ENCODE measurements at places on chromosomes 11 and 22.
A peak's percentile ranks its signal among the peaks of the same experiment; 100 is the strongest.

DNA sequence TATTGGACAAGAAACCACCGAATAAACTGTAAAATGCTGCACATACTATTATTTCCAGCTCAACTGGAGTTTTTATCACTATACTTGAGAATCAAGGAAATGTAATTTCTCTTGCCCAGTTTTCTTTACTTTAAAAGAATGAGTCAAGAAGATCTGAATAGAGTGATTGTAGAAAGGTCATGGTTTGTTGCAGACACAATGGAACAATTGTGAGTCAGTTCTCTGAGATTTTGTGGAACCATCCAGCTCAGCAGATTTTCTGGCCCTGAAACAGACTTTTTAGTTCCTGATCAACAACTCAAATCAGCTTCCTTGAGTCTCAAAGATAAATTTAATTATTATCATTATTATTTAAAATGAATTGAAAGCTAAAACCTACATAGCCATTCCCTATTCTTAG is 1.3 kb downstream of the TCN1 start:
- no peak for DNase-seq

- no peak for DNase-seq
Observed at GRCh38 chr11:109304159-109304558, 117.8 kb upstream of the C11orf87 start.

GRCh38 chr11:13962562-13963168 is at the start of gene SPON1:
SPON1 (plus strand) TSS chr11:13962723; CDS start chr11:13962905, 182 bp downstream.
- DNase-seq, result no peak

DNA sequence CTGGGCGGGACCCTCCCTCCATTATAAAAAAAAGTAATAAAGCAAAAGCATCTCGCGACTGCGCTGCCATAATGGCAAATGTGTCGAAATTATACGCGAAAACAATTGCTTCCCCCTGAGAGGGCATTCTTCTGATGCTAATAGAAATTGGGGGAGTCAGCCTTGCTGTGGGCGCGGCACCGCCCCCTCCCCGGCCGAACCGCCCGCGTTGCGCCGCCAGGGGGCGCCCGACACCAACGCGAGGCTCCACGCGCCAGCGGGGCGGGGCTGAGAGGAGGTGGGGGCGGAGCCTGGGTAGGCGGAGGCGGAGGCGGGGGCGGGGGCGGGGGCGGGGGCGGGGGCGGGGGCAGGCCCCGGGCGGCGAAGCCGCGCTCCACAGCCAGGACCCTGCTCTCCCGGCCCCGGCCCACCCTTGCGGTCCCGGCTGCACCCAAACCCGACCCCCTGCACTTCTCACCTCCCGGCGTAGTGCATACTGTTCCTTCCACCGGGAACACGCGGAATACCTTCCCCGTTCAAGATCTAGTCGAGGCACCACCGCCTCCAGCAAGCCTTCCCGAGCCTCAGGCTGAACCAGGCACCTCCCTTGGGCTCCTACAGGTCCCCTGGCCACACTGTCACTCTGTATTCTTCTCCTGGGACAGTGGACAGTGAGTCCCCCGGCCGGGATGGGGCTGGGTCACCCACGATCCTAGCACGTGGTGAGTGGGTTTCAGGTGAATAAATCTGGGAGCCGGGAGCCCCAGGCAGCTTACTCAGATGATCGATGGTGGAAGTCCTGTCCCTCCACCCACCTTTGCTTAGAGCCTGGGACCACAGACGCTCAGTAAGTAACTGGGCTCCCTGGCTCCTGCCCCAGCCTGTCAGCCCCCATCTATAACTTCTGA is 15.5 kb upstream of the UPK3A start:
- peak; percentile 96 for DNase-seq

GRCh38 chr11:122706291-122707088 is 51.0 kb downstream of the UBASH3B start:
- DNase-seq, result no peak
